ENCODE measurements at places on chromosomes 12 and 14.

GRCh38 chr14:57884175-57884574 is 18.3 kb upstream of the SLC35F4 start:
- no peaks in the 10 kb centered on the region for H3K4me1 ChIP-seq
- H3K27me3 ChIP-seq = no peaks in the 10 kb centered on the region
- no peak overlapping the region for H3K4me3 ChIP-seq
- H3K36me3 ChIP-seq = no peaks in the 10 kb centered on the region

GRCh38 chr12:99977550-99977949 is 7.2 kb downstream of the ANKS1B start:
- DNase-seq = no peak
- H3K4me3 ChIP-seq = no peak overlapping the region
- H3K4me1 ChIP-seq = no peaks in the 10 kb centered on the region
- no peak overlapping the region for H3K27ac ChIP-seq

DNA sequence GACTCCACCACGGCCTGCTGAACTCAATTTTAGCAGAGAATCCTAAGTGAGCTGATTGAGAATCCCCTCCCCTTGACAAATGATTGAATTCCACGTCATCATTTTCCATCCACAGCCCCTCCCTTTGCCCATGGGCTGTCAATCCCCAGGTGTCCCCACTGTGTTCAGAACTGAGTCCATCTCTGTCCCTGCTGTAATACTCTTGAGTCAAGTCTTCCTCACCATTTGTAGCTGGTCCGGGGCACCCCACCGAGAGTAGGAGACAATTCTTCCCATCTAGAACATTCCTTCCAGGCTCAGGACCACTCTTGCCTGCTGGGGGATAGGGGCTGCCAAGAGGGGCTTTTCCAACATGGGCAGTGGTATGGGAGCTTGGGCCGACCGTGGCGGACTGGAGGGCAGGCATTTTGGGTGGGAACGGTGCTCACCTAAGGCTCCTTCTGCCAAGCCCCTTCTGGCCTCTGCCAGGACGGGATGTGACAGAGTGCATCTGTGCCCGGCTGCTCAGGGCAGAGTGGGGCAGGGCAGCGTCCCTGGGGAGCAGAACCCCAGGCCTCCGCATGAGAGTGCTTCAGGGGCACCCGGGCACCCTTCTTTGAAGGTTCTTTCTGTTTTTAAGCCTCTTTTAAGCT is 218.1 kb upstream of the RTL1 start:
- no peaks in the 10 kb centered on the region for H3K27me3 ChIP-seq
- no peak for DNase-seq
- H3K4me3 ChIP-seq = no peak overlapping the region
- H3K36me3 ChIP-seq = no peaks in the 10 kb centered on the region
- no peak overlapping the region for H3K27ac ChIP-seq

GRCh38 chr12:23899434-23899833 is 50.0 kb downstream of the SOX5 start:
- peak overlapping the region; percentile 50 for H3K27ac ChIP-seq
- H3K36me3 ChIP-seq = peaks cover 17% of the 10 kb centered on the region
- no peak for DNase-seq
- peaks cover 39% of the 10 kb centered on the region for H3K4me1 ChIP-seq

DNA sequence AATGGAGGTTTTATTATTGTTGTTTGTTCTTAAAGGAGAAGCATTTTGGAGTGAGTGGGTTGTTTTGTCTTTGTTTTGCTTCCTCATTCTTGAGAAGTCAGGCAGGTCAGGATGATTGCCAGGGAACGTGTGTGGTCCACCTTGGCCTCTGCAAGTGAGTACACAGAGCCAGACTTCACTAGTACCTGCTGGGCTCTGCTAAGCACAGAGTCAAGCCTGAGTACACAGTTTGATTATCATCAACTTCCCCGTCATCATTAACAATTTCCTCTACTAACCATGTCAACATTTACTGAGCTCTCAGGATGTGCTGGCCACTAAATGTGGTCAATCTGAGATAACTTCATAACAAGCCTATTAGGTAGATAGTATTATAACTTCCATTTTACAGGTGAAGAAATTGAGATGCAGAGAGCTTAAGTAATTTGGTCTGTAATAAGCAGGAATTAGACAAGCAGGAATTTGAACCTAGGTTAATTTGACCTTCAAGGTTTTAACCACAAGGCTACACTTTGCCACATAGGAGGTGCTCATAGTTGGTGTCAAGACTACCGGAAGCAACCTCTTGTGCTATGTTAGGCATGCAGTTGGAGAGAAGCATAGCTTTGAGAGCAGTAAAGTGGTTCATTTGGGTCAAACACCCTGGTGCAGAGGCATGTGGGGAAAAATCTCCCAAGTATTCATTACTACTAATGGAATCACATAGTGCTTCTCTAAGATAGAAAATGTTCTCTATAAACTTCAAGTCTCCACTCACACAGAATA is 178.3 kb downstream of the NUAK1 start:
- no peak overlapping the region for H3K4me3 ChIP-seq
- H3K27me3 ChIP-seq = no peaks in the 10 kb centered on the region
- no peaks in the 10 kb centered on the region for H3K36me3 ChIP-seq
- no peak overlapping the region for H3K27ac ChIP-seq

GRCh38 chr14:80958226-80958625 is 2.8 kb downstream of the TSHR start:
- no peak for DNase-seq
- H3K27ac ChIP-seq = no peak overlapping the region
- peaks cover 41% of the 10 kb centered on the region for H3K27me3 ChIP-seq
- no peaks in the 10 kb centered on the region for H3K36me3 ChIP-seq

GRCh38 chr12:123107926-123108681 is 42.8 kb downstream of the PITPNM2 start:
- no peak overlapping the region for H3K27ac ChIP-seq
- H3K4me3 ChIP-seq = no peak overlapping the region
- peaks cover 27% of the 10 kb centered on the region for H3K4me1 ChIP-seq

- no peaks in the 10 kb centered on the region for H3K27me3 ChIP-seq
- no peak overlapping the region for H3K4me3 ChIP-seq
- no peaks in the 10 kb centered on the region for H3K36me3 ChIP-seq
- DNase-seq = peak; percentile 26
Measured at GRCh38 chr12:8687846-8688601, 9.8 kb upstream of the RIMKLB start.

- DNase-seq = no peak
- H3K36me3 ChIP-seq = no peaks in the 10 kb centered on the region
- no peaks in the 10 kb centered on the region for H3K27me3 ChIP-seq
- no peak overlapping the region for H3K27ac ChIP-seq
- no peaks in the 10 kb centered on the region for H3K4me1 ChIP-seq
Measured at GRCh38 chr12:60194678-60195077, 598.8 kb downstream of the SLC16A7 start.

- H3K36me3 ChIP-seq = no peaks in the 10 kb centered on the region
- no peaks in the 10 kb centered on the region for H3K27me3 ChIP-seq
- no peaks in the 10 kb centered on the region for H3K4me1 ChIP-seq
- no peak for DNase-seq
Measured at GRCh38 chr12:21353948-21354347, 18.8 kb upstream of the IAPP start.

DNA sequence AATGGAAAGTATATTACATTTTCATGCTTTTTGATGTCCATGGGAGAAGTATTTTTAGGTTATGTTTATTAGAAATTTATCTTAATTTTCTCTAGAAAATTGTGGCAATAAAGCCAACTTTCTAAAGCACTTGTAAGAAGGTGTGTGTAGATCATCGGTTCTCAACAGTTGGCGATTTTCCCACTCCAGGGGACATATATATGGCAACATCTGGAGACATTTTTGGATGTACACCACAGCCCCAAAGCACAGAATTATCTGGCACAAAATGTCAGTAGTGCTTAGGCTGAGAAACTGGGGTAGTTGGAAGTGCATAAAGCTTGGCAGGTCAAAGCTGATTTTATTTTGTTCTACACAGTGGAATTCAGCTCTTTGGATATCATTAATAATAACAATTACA is 86.9 kb downstream of the FLRT2 start:
- no peak overlapping the region for H3K27ac ChIP-seq
- H3K4me1 ChIP-seq = peaks cover 9% of the 10 kb centered on the region
- H3K36me3 ChIP-seq = no peaks in the 10 kb centered on the region
- peaks cover 6% of the 10 kb centered on the region for H3K27me3 ChIP-seq
- no peak for DNase-seq

DNA sequence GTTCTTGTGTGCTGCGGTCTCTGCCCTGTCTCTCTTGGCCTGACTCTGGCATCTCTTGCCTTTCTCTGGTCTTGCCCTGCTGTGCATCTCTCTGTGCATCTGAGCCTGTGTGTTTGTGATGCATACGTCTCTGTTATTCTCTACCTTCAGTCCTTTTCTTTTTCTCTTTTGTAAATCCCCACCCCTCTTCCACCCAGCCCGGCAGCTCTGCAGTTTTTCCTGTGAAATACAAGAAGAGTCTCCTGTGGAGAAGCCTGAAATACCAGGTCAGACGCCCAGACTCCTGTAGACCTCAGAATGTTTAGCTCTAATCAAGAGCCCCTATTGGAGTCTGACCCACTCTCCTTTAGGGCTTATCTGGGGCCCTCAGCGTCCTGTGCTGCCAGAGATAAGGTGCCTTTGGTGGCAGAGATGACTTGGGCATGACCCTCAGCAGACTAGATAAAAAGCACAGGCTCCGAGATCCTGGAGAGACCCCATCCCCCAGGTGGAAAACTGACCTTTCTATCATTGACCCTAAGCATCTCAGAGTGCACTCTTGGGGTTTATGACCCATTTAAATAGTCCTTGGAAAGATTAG is 167.5 kb upstream of the SRRM4 start:
- no peak overlapping the region for H3K27ac ChIP-seq
- H3K4me1 ChIP-seq = peaks cover 9% of the 10 kb centered on the region
- no peaks in the 10 kb centered on the region for H3K36me3 ChIP-seq
- no peaks in the 10 kb centered on the region for H3K27me3 ChIP-seq
- no peak overlapping the region for H3K4me3 ChIP-seq
- peak; percentile 16 for DNase-seq

GRCh38 chr12:76201758-76202157 is 117.3 kb upstream of the NAP1L1 start:
- no peak overlapping the region for H3K4me3 ChIP-seq
- no peaks in the 10 kb centered on the region for H3K27me3 ChIP-seq

- H3K27ac ChIP-seq = no peak overlapping the region
- H3K4me3 ChIP-seq = no peak overlapping the region
- no peaks in the 10 kb centered on the region for H3K36me3 ChIP-seq
- peaks cover 26% of the 10 kb centered on the region for H3K4me1 ChIP-seq
- H3K27me3 ChIP-seq = no peaks in the 10 kb centered on the region
Measured at GRCh38 chr14:53113989-53114388, 39.1 kb downstream of the DDHD1 start.

DNA sequence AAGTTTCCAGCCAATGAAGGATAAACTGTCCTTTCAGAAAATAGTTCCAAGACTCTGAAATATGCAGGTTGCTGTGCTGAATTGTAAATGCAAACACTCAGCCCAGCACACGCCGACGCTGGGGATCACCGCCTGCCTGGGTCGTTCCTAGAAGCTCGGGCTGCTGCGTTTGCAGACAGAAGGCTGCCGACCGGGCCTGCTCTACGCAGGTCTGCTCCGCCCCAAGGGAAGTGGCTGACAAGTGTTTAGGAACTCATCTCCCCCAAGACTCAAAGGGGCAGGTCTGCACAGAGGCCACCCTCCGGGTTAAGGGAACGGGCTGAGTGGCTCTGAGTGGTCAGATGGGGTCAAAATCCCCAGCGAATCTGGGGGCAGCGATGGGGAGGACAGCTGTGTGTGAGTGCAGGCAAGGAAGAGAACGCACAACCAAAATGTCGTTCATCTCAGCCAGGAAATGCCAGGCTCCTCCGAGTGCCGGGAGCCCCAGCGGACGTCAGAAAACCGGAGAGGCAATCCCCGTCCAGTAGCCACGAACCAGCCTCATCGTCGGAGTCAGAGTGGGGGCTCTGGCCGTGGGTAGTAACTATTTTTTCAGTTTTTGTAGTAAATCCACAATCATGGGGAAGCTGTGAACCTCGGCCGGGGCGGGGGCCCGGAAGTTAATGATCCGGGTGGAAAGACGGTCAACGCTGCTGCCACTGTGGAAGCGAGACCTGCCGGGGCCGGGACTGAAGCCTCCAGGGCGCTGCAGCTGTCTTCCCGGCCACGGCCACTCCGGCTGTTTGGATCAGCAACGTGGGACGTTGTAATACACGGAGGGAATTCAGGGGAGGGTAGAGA is 6.0 kb downstream of the GALNT9 start:
- no peaks in the 10 kb centered on the region for H3K4me1 ChIP-seq
- no peak overlapping the region for H3K27ac ChIP-seq
- no peak overlapping the region for H3K4me3 ChIP-seq

DNA sequence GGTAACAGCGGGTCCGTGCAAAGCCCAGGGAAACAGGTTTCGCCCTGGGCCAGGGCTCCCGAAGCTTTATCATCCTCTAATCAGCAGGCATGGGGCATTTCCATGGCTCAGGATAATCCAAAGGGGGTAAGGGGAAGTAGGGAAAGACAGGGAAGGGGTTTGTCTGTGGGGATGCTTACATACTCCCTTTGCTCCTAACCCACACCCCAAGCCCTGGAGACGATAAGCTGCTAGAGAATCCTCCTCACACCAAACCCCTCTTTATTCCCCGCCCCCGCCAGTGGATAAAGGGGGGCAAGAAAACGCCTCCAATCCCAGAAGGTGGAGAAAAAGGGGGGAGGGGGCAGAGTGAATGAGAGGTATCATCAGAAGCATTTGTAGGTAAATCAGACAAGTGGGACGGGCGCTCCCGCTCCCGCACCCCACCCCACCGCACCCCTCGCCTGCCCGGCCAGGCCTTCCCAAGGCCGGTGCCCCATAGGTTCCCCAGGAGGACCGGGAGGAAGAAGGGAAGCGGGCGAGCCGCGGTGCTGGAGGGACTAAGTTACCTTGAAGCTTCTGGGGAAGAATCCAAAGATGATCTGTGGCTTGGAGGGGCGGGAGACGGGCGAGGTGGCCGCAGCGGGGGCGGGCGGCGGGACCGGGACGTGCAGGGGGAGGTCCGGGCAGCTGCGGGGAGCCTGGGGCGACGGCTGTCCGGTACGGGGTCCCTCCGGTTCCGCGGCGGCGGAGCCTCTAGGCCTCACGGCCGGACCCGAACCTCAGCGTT is 762 bp downstream of the PPP2R5E start:
- H3K36me3 ChIP-seq = peaks cover 10% of the 10 kb centered on the region
- no peaks in the 10 kb centered on the region for H3K27me3 ChIP-seq
- peak; percentile 73 for DNase-seq
- H3K27ac ChIP-seq = peak overlapping the region; percentile 95

- DNase-seq = no peak
- no peaks in the 10 kb centered on the region for H3K27me3 ChIP-seq
- no peak overlapping the region for H3K4me3 ChIP-seq
- no peaks in the 10 kb centered on the region for H3K36me3 ChIP-seq
- no peaks in the 10 kb centered on the region for H3K4me1 ChIP-seq
- no peak overlapping the region for H3K27ac ChIP-seq
Measured at GRCh38 chr12:115820656-115821055, 456.8 kb downstream of the MED13L start.

- H3K27me3 ChIP-seq = no peaks in the 10 kb centered on the region
- no peak overlapping the region for H3K27ac ChIP-seq
- DNase-seq = no peak
Measured at GRCh38 chr14:64235652-64236640, 58.2 kb downstream of the ESR2 start.

- no peak overlapping the region for H3K4me3 ChIP-seq
- H3K27me3 ChIP-seq = no peaks in the 10 kb centered on the region
- DNase-seq = peak; percentile 2
- H3K36me3 ChIP-seq = no peaks in the 10 kb centered on the region
- no peak overlapping the region for H3K27ac ChIP-seq
- H3K4me1 ChIP-seq = no peaks in the 10 kb centered on the region
Measured at GRCh38 chr14:106790189-106791036, 1264.0 kb downstream of the TMEM121 start.

- no peaks in the 10 kb centered on the region for H3K36me3 ChIP-seq
- H3K4me1 ChIP-seq = no peaks in the 10 kb centered on the region
- H3K27ac ChIP-seq = no peak overlapping the region
- no peak for DNase-seq
- H3K27me3 ChIP-seq = no peaks in the 10 kb centered on the region
Measured at GRCh38 chr12:53062977-53063707, 13.3 kb downstream of the TNS2 start.

GRCh38 chr14:72619111-72619571 is 274.8 kb downstream of the DPF3 start:
- DNase-seq = no peak
- no peaks in the 10 kb centered on the region for H3K36me3 ChIP-seq
- no peak overlapping the region for H3K27ac ChIP-seq
- no peaks in the 10 kb centered on the region for H3K27me3 ChIP-seq
